Myometrial cell (primary cell): ENCODE measurements at places on chromosomes 7 and 10. TPM values are rescaled to one million over a fixed set of nuclear protein-coding genes. Genes with fewer than 3 reads are reported as not detected.

The GPR15LG gene
- total RNA-seq, result not detected in 2 replicates

The PDE6C gene
- total RNA-seq, result not detected in 2 replicates

The NODAL gene
- not detected in 2 replicates for total RNA-seq

The GOT1 gene
- total RNA-seq, result 65.2 and 77.4 TPM in 2 replicates

The ADAM12 gene
- 16.7 and 22.2 TPM in 2 replicates for total RNA-seq

The JAKMIP3 gene
- total RNA-seq, result 0.35 TPM in 1 of 2 replicates, not detected in the other

The CCDC7 gene
- total RNA-seq, result 1.2 and 3.2 TPM in 2 replicates

The GDF2 gene
- not detected in 2 replicates for total RNA-seq

The MACROH2A2 gene
- 11.3 and 12.4 TPM in 2 replicates for total RNA-seq

The LIPM gene
- not detected in 2 replicates for total RNA-seq

The ECHDC3 gene
- 32.3 and 33.0 TPM in 2 replicates for total RNA-seq

The CTAGE4 gene
- total RNA-seq, result 0.71 TPM in 1 of 2 replicates, not detected in the other

The LIPF gene
- total RNA-seq, result not detected in 2 replicates

The CRPPA gene
- total RNA-seq, result 0.89 and 1.2 TPM in 2 replicates

The SPAG6 gene
- not detected in 2 replicates for total RNA-seq

The CLRN3 gene
- total RNA-seq, result not detected in 2 replicates

The NUTM2A gene
- not detected in 2 replicates for total RNA-seq

The ASIC3 gene
- 0.18 TPM in 1 of 2 replicates, not detected in the other for total RNA-seq

The HTR5A gene
- not detected in 2 replicates for total RNA-seq

The SYT15 gene
- not detected in 2 replicates for total RNA-seq
